ENCODE measurements at places on chromosomes 4 and X.

DNA sequence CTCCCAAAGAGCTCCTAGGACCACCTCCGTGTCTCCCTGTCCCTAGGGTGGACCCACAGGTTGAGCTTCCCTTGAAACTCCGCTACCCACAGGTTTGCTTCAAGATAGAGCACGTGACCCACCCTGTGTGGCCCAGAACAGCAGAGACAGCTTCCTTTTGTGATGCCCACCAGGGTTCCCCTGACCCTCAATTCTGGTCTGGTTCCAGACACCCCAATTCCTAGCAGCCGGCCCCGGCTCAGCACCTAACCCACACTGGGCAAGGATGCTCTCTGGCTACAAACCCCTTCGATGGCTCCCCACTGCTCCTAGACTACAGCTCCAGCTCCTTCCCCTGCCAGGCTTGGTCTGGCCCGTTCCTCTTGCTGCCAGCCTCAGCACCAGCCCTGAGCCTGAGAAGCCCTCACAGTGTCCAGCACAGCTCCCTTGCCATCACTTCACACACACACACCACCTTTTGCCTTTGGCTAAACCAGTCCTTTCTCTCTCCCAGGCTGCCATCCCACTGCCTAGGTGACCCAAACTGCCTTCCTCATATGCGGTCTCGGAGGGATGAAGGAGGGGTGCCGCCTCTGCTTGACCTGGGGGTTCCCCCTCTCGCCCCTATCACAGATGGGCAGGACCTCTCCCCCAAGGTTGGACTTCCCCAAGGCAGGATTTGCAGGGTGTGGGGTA is 6.2 kb downstream of the PNCK start:
- DNase-seq = no peak

- DNase-seq = no peak
These were observed 187.3 kb upstream of the MBNL3 start for GRCh38 chrX:132676102-132676501.

DNA sequence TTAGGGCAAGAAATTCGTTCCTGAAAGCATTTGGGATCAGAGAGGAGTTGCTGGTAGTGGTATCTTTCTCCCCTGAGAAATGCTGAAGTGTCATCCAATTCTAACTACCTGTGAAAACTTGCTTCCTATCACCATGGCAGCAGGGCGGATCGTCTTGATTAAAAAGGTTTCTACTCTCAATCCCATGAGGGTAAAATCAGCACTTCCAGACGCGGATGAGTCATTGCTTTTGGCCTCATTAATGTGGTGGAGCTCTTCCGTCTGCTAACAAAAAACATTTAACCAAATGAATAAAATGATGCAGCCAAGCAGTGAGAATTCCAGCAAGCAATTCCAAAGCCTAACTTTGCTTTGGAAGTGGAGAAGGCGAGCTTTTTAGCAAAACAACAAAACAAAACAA is 325.6 kb downstream of the CAMK2D start:
- DNase-seq = peak; percentile 91

- DNase-seq = peak; percentile 24
These were observed 884.0 kb upstream of the INTU start for GRCh38 chr4:126748736-126749135.

- no peak for DNase-seq
These were observed 32.5 kb downstream of the MAOA start for GRCh38 chrX:43688586-43688985.

GRCh38 chr4:113500424-113500823 is 261.1 kb downstream of the CAMK2D start:
- DNase-seq = no peak

DNA sequence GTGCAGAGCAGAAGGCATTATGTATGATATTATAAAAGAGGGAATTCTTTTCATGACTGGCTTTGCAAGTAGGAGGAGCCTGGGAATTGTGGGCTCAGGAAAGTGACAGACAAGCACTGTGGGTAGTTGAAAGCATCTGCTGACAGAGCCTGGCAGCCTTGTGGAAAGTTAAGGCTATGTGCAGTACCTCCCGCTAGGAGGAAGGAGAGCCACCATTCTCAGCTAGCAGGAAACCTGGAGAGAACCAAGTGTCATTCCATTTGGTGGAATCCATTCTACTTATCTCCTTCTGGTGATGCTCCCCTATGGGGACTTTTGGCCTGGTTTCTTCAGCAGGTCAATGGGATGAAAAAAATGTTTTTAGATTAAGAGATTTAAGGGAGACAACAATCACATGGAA is 81.8 kb downstream of the ASB9 start:
- no peak for DNase-seq

DNA sequence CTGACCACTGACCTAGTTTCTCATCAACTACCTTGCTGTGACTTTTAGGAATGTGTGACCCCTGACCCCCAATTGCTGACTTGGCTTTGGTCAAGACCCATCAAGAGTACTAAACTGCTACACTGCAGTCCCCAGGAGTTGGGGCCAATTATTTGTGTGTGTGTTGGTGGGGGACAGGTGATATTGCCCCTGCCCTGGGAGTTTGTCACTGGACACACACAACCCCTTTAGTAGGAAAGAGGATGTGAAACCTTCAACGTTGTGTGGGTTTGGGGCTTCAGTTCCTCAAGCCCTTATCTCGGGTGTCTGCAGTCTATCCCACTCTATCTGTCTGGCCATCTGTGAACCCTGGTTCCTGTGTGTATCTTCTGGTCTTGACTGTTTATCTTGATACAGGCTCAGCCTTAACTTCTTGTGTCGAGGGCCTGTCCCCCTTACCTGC is 6.5 kb downstream of the SASH3 start:
- DNase-seq = no peak

- DNase-seq = no peak
These were observed 63.8 kb downstream of the PTPN13 start for GRCh38 chr4:86657910-86658309.

DNA sequence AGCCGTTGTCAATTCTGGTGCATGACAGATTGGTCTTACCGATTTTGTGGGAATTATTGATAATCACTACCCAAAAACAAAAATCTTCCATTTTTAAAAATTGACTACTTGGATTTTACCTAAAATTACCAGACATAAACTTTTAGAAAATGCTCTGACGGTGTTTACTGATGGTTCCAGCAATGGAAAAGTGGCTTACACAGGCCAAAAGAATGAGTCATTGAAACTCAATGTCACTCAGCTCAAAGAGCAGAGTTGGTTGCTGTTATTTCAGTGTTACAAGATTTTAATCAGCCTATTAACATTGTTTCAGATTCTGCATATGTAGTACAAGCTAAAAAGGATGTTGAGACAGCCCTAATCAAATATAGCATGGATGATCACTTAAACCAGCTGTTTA is 23.0 kb upstream of the UGT2B17 start:
- no peak for DNase-seq

DNA sequence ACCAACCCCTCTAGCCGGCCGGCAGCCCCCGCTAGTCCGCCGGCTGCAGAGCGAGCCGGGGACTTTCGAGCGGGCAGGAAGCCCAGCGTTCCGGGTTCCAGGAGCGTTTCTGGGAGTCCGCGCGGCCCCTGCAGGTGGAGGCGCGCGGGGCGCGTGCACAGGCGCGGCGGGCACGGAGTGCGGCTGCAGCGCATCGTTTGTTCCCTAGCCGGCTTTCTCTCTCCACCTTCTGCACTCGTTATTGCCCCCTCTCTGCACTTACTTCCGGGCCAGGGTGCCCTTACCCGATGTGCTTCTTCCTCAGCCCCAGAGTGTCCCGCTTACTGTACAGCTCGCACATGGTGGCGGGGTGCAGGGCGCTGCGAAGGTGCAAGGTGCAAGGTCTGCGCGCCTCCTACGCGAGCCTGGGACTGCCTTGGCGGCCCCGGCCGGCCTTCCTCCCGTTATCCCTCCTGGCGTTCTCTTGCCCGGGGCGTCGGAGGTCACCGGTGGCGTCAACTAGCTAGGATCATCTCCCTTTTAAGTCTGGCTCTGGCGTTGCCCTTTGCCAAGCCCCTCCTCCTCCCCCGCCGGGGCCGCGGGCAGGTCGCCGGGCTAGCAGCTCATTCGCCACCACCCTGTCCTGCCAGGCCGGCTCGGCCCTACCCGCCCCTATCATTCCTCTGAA is at the start of gene ETNPPL:
TSS of gene ETNPPL (minus strand) at position 495 of the 667 bp plus-strand sequence. CDS start at position 340, 155 bp downstream.
- DNase-seq = no peak

- no peak for DNase-seq
These were observed 130.1 kb downstream of the KLHL34 start for GRCh38 chrX:21528076-21528475.

DNA sequence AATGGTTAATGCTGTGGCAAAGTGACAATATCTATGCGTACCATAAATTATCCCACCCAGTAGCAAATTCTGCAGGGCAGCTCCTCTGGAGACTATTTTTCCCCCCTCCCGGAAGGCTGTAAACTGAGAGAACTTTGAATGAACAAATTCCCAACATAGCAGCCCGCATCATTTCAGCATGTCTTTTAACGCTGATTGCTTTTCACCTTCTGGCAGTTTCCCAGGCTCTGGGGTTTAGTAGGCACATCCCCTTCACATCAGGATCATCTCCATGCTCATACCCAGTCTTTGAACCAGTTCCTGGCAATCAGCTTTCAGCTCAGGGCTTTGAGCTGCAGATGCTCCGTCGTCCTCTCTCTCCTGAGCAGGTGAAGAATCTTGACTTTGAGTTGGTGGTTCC is 26.6 kb upstream of the WDR1 start:
- DNase-seq = no peak
